ENCODE measurements at places on chromosomes 2 and 18.

DNA sequence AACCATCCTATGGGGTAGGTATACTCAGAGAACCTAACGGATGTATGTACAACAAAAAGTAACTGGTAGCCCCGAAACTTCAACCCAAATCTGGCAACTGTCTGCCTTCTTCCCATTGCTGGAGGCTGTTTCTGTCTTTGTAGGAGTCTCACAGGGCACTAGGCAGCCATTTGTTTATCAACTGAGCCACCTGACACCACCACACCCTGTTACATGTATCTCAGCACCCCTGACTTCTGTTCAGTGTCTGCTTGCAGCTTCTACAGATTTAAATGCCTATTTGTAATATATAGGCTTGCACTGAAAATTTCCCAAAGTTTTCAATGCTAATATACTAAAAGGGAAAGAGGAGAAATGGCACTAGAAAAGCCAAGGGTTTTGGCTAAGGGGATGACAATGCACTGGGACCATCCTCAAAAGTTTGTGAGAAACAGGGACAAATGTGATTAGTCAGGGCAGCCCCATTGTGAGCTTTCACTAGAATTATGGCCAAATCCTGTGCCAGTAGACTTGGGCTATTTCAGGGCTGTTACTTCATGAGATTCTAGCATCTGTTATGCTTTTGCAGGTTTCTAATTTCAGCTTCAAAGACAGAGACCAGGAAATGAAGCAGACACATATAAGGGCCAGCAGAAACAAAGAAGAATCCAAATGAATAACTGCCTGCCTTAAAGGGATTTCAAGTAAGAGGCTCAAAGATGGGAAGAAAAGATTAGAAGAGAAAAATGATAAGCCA, 103.3 kb downstream of the MYO5B start:
- no peak for DNase-seq

DNA sequence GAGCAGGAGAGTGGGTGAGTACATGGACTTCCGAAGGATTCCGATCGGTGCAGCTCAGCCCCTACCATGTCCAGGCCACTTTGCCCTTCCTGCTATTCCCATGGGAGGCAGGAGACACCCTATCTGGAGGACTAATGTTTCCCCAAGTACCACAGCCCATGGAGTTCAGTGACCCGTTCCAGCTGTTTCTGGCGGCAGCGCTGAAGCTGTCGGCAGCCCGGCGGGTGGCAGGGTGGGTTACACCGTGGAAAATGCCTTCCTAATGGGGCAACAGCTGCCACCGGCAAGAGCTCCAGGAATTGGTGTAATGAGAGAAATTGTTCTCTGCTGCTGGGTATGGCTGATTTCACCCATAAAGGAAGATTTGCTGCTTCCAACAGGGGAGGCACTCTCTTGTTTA, 98.3 kb downstream of the MYCN start:
- no peak for DNase-seq

DNA sequence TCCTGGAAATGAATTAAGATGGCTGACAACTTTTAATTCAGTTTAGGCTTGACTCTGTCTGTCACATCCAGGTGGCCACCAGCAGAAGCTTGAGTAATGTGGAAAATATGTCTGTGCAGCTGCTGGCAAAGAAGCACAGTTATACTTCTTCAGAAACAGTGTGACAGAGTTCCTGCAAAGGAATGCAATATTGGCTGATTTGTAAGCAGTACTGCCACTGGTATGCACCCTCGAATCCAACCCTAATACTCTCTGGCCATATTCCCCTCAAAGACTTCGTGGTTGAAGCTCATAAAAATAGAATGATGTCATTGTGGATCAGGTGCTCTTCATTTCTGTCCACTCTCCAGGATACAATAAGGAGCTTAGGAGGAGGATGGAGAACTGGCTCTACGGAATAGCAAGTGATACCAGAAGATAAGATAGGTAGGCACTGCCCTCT, 86.2 kb downstream of the METTL8 start:
- no peak for DNase-seq

GRCh38 chr2:65177751-65178442, 48.0 kb upstream of the RAB1A start:
- no peak for DNase-seq

- no peak for DNase-seq
Measured at GRCh38 chr2:232668805-232669444, 28.2 kb upstream of the GIGYF2 start.

DNA sequence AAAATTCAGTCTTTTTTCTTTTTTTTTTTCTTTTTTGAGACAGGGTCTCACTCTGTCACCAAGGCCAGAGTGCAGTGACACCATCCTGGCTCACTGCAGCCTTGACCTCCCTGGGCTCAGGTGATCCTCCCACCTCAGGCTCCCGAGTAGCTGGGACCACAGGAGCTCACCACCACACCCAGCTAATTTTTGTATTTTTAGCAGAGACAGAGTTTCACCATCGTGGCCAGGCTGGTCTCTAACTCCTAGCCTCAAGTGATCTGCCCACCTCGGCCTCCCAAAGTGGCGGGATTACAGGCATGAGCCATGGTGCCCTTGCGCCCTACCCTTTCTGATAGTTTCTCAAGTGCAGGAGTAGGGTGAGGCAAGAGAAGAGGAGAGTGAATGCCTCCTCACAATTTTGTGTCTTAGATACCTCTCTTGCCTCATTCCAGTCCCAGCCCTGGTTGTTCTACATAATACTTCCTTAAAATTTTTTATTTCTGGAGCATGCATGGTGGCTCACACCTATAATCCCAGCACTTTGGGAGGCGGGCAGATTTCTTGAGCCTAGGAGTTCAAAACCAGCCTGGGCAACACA, 68.2 kb upstream of the CAB39 start:
- no peak for DNase-seq

DNA sequence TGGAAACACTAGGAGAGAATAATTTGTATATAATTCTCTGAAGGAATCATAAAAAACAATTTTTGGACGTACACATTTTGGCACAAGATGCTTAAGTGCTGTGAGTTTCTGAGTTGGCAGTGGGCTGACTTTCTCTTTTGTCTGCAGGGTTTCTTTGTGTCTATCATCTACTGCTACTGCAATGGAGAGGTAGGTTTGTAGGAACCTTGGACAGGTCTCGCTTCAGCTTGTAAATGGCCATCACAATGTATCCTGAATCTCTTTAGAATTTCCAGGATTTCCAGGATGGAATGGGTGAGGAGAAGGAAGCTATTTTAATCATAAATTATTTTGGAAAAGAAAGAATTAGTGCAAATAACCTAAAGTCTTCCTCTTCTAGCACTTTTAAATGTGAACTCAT, 83.9 kb downstream of the PTH2R start:
- DNase-seq = no peak

DNA sequence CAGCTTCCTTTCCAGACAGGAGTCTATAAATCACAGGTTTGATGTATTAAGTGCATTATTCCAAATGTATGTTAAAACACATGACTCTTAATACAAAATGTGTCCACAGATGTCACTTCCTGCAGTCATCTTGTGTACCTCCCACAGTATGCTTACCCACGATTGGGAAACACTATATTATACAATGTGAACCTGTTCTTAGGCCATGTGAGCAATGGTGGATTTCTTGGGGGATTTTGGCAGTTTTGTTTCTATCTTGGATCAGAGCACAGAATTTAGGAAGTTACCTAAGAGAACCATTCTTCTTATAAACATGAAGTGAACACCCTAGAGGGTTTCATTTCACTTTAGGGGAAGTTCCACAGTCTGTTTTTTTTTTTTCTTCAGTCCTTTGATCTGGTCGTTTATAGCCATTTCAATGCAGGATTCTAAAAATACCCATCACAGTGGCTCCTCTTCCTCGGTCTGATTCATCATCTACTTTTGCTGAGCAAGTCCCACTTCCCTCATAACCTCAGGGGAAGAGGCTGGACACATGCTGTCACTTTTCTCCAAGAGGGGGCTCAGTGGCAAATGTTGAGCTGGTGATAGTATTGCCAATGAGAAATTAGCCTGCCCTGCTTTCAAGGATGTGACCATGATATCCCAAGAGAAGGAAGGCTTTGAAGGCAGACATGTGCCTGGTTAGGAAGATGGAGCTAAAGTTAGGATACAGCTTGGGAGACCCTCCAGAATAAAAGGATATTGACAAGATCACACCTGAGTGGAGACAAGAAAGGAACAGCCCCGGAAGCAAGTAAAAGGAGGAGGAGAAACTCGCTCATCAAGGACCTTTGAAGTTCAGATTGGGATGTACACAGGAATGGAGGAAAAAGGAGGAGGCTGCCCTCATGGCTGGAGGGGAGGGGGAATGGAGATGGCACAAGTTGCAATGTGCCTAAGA, 22.6 kb downstream of the PLEK start:
- DNase-seq = no peak

DNA sequence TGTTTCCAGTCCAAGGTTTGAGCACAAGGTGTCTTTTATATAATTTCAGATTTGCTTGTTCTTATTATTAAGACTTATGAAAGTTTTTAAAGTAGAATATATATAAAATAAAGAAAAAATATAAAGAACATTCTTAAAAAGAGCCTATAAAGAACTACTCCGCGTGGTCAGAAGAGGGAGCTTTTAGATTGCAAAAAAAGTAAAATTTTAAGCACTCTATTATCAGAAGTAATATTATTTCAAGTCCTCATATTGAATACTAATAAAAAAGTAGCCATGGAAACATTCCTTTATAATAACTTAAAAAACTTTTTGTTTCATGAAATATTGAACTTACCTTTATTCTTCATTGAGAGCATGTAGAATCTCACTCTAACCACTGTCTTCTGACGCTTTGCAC, 51.4 kb downstream of the LINC00305 start:
- no peak for DNase-seq

DNA sequence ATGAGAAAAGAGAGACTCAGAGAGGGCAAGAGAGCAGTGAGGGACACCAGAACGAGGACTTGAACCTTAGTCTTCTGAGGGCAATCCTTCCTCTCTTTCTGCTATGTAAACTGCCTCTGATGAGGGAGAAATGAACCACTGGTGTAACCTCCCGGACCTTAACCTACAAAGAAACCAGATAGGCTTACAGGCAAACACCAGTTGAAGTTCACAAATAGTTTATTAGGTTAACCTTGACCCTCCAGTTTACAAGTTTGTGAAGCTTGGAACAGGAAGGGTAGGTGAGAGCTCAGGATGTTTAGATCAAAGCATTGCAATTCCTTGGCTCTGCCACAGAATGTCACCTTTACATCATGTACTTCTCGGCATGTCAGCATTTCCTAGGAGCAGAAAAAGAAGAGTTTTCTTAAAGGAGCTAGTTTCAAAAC, 486.4 kb upstream of the SPRED2 start:
- DNase-seq = no peak

DNA sequence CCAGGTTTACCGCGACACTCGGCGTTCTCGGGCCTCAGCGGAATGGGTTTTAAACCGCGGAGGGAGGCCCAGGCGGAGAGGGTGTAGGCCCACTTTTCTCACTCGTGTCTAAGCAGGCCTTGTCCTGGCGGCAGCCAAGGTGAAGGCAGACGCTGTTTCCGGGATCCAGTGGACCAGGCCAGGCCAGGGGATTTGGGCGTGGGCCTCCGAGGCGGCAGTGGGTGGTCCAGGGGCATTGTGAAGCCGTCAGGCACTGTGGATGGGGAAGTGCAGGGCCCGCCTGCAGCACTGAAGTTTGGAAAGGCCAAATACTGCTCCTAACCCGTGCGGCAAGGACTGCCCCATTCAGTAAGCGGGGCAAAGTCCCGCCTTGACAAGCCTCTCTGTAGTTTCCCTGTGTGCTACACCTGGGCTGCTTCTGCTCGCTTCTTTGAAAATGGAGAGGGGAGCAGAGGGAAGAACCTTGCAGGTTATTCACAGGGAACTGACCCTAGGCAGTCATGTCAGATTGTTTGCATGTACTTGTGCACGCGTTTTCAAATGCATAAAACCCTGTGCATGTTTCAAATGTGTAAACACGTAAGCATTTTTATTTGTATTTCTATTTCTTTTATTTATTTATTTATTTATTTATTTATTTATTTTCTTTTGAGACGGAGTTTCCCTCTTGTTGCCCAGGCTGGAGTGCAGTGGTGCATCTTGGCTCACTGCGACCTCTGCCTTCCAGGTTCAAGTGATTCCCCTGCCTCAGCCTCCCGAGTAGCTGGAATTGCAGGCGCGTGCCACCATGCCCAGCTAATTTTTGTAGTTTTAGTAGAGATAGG, 7.5 kb upstream of the DLX2 start:
- no peak for DNase-seq

DNA sequence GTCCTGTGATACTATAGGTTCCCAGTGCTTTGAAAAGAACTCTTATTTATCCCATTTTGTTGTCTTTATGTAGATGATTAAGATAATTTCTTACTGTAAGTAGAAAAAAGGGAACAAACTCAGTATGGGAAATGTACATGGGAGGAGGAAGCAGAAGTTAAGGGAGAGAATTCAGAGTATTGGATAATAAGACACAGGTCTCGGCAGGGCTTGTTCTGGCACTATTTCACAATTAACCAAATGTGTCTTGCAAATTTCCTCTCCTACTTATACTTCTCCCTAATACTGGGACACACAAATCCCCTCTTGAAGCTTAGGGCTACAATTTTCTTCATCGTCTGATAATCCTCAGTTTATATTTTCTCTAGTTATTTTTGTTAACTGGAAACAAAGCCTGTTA, 744.0 kb downstream of the ADCYAP1 start:
- DNase-seq = no peak

DNA sequence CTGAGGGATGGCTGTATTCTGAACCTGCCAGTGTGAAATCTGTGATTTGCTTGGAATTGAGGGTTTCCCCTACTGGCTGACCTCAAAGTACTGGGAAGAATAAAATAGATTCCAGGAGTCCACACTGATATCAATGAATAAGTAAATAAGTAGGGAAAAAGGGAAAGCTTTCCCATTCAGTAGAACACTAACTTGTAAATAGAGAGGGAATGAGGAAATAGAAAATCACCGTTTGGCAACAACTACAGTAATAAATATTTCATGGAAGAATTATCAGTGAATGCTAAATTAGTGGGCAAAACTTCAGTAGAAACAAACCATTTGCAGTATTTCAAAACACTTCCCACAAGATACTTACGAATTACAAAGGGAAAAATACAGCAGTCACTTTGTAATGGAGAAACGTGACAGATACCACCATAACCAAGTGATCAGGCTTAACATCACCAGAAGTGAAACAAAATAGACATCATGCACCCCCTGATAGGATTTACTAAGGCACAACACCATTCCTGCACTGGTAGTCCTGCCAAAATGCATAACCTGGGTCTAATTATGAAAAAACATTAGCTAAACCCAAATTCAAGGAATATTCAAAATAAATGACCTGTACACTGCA, 88.5 kb downstream of the ICA1L start:
- no peak for DNase-seq

- DNase-seq = no peak
Measured at GRCh38 chr18:58231930-58232329, 187.9 kb downstream of the NEDD4L start.

Measured in activated naive CD4-positive, alpha-beta T cell (primary cell).